ENCODE measurements at places on chromosomes 3 and 15.

DNA sequence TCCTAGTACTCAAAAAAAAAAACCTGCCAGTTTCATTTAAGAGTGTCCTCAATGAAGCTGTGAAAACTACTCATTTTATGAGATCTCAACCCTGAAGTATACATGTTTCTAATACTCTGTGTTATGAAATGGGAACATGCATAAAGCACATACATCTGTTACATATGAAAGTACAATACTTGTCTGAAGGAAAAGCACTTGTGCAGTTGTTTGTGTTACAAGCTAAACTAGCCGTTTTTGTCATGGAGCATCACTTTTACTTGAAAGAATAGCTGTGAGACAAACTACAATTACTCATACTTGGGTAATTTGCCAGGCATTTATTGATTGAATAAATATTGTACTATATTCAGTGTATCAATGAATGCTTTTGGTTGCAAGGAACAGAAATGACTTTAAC lies 72.7 kb downstream of the TIPARP start:
- DNase-seq: no peak

DNA sequence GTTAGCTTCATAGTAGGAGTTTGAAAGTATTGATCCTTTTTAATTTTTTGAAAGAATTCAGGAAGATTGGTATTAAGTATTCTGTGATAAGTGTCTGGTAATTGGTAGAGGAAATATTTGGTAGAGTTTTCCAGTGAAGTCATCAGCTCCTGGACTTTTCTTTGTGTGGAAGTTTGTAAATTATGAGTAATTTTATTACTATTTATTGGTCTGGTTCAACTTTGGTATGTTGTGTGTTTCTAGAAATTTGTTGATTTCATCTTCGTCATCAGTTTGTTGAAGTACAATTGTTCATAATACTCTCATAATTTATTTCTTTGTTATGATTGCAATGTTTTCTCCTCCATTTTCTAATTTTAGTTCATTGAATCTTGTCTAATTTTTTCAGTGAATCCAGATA lies 832.0 kb downstream of the OTOL1 start:
- no peak for DNase-seq

GRCh38 chr3:189911001-189911400 lies 209.7 kb downstream of the P3H2 start:
- no peak for DNase-seq

DNA sequence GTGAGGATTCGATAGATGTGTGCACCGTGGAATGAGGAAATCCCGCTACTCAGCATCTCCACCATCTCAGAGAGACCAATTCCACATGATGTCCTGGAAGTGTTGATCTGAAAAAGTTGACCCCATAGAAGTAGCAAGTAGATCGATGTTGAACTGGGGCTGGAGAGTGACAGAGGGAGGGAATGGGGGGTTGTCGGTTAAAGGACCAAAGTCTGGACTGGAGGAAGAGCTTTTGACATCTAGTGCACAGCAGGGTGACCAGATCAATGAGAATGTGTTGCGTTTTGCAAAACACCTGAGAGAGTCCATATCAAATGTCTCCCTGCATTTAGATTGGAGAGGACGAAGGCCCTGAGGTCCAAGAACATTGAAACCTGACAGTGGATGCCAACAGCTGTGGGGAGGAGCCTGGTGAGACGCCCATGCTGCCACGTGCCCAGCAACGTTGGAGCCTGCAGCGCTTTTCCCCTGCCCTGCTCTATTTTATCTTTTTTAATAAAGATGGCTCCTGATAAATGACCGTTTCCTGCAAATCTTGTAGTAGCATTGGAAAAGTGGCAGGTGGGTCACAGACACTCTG lies 30.1 kb upstream of the RPL32 start:
- DNase-seq: no peak

- DNase-seq: no peak
These were observed 20.1 kb upstream of the ANKDD1A start for GRCh38 chr15:64891561-64891960.

- no peak for DNase-seq
These were observed 23.4 kb downstream of the KIF7 start for GRCh38 chr15:89631902-89632264.

GRCh38 chr15:52466716-52467115 lies 62.0 kb downstream of the MYO5A start:
- DNase-seq: no peak

DNA sequence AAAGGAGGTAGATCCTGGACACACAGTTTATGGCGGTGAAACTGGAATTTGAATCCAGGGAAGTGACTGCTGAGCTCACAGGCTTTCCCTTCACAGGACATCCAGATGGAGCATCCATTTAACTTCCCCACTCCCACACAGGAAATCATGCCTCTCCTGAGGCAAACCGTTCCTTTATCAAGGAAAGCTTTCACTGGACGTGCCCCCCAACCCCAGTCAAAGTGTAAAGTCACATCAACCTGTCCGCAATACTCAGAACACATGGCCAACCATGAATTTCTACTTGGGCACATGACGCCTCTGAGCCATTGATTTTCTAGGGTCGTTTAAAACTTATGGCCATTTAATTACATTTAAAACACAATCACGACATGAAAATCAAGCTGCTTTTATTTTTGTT lies 2.9 kb downstream of the PCOLCE2 start:
- no peak for DNase-seq

DNA sequence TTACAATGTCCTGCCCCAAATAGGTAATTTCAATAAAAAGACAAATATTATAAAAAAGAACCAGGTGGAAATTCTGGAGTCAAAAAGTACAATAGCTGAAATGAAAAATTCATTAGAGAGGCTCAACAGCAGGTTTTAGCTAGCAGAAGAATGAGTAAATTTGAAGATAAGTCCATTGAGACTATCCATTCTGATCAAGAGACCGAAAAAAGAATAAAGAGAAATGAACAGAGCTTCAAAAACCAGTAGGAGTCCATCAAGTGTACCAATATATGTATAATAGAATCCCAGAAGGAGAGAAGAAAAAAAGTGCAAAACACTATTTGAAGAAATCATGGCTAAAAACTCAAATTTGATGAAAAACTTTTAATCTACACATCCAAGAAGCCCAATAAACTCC lies 60.5 kb upstream of the POMGNT2 start:
- DNase-seq: no peak

DNA sequence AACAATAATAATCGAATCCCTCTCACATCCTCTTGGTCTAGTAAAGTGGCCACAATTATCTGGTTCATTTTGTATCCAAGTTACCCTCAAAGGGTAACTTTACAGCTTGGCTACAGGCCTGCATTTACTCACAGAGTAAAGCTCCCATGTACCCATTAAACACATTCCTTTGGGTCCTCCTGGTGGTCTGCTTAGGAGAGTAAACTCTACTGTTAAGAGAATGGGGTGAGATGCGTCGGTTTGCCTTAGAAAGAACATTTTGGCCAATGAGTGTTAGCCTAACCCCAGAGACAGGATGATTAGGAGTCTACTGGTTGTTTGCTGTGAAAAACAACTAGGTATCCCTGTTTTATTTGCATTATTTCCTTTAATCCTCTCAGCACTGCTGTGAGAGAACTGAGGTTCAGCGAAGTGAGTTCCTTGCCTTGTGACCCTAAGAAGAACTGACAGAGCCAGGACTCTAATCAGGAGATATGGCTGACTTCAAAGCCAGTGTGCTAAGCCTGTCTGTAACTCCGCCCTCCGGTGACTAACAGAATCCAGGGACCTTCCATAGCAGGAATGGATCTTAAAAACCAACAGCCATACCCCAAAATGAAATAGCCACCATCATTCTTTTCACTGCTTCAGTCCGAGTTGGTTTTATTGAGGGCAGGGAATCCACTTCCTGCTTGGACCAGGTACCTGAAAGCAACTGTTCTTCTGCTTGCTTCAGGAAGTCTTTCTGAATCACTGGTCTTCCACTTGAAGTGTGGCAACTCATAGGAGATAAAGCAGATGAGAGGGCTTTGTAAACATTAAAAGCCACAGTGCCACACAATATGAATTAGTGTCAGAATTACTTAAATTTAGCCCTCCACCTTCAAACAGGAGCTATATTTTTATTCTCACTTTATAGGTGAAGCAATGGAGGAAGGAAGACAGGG lies 317.3 kb upstream of the WNT5A start:
- DNase-seq: no peak

- DNase-seq: no peak
These were observed 211.4 kb downstream of the RPLP1 start for GRCh38 chr15:69663982-69664381.

- no peak for DNase-seq
These were observed 17.8 kb downstream of the MYL3 start for GRCh38 chr3:46845397-46845859.
